ENCODE measurements at places on chromosomes 5 and 9.

- DNase-seq = peak; percentile 93
These were observed 181.3 kb upstream of the ST8SIA4 start for GRCh38 chr5:101084353-101084752.

DNA sequence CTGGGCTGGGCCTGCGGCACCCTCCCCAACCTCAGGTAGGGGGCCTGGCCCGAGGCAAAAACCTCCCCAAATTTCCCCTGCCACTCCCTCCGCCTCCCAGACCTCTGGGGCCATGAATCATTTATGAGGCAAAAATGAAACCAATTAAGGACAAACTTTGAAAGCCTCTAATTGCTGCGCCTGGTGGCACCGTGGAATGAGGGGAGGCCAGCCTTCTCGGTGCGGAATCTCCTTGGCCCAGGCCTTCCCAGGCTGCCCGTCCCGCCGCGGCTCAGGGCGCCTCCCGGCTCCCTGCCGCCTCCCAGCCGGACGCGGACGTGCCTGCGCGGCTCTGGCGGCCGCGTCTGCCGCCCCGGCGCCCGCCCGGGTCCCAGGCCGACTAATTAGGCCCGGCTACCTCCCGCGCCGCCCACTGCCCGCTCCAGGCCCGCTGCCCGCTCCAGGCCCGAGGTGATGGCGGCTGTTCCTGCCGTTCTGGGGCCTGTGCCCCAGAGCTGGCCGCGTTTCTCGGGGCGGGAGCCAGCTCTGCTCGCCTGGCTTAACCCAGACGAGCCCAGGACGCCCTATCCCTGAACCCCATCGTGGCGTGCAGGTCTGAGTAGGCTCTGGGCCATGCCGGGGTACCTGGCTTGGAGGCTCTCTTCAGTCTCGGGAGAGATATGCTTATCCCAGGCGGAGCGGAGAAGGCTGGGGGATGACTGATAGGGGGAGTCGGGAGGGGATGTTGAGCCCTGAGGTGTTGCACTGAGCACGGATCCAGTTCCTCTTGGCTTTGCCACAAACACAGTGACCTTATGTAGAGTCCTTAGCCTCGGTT lies 20.1 kb downstream of the CXXC5 start:
- peak; percentile 80 for DNase-seq

- DNase-seq = no peak
These were observed 74.1 kb upstream of the RPS23 start for GRCh38 chr5:82352146-82352791.

GRCh38 chr9:106307670-106308069 lies 555.3 kb upstream of the ZNF462 start:
- DNase-seq = peak; percentile 18

- DNase-seq = no peak
These were observed 11.2 kb downstream of the HMGCR start for GRCh38 chr5:75348241-75348640.

GRCh38 chr5:172858511-172858989 lies 24.5 kb downstream of the ERGIC1 start:
- no peak for DNase-seq

- no peak for DNase-seq
These were observed 10.5 kb downstream of the IRX2 start for GRCh38 chr5:2740876-2741555.

GRCh38 chr5:1709171-1709803 lies 90.3 kb downstream of the MRPL36 start:
- no peak for DNase-seq

DNA sequence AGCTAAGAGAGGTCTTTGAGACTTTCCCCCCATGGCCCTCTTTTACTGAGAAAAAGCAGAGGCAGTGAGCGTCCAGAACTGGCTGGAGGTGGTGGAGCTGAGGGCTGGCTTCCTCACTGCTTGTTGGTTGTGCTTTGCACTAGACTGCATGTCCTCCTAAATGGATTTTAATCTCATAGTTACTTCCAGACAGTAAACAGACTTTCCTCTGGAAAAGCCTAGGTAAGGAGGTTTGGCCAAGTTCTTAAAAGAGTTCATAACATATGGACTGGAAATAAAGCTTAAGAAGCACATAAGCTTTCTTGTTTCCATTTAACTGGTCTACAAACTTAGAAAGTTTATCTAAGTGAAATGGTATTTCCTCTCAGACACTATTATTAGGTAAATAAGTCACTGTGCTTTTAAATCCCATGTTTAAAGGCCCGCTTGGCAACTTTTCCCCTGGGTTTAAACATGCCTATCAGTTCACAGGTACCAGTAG lies 2.0 kb downstream of the ASPN start:
- no peak for DNase-seq
